CD4-positive, alpha-beta T cell treated with Interleukin-2 at 100 ng/mL for 4 hours (primary cell): ENCODE measurements at places on chromosomes 5 and 9.

GRCh38 chr9:16254674-16255073 lies 615.8 kb downstream of the BNC2 start:
- no peak for DNase-seq

DNA sequence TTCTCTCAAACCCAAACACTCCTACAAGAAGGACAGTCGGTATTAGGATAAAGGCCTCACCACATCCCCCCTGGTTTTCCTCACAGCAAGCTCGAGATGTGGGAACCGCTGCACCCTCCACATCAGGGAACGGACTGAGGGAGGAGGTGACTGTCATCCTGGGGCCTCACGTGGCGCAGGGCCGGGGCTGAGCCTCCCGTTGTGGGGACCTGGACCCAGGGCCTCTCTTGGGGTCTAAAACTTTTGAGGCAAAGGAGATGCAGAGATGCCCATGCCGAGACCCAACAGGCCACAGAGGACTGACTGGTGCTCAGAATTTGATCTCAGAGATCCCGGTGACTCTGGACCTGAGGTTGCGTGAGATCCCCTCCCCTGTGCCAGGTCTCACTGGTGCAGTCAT lies 72.7 kb downstream of the MRPL36 start:
- no peak for DNase-seq

- no peak for DNase-seq
Observed at GRCh38 chr9:103899866-103900265, 194.2 kb upstream of the SMC2 start.

GRCh38 chr9:16191191-16191590 lies 638.3 kb downstream of the CCDC171 start:
- no peak for DNase-seq

DNA sequence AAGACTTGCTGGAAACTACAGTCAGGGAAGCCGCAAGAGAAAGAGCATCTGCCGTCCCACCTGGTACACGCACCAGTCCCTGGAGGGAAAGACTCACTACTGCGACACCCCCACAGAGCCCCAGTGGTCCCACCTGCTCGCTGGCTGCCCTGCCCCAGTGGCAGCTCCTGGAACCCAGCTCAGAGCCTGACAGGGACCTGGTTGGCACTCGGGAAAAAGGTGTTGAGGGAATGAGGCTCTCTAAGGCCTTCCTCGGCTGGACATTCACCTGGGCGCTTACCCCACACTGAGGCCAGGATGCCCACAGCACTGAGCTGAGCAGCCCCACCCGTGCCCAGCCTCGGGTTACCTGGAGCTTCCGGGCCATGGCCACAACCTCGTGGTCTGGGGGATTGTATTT lies 19.7 kb downstream of the BRD3OS start:
- no peak for DNase-seq

GRCh38 chr9:32737378-32737777 lies 46.0 kb upstream of the TMEM215 start:
- DNase-seq = no peak

GRCh38 chr5:117496801-117497200 lies 922.2 kb upstream of the SEMA6A start:
- DNase-seq = no peak

DNA sequence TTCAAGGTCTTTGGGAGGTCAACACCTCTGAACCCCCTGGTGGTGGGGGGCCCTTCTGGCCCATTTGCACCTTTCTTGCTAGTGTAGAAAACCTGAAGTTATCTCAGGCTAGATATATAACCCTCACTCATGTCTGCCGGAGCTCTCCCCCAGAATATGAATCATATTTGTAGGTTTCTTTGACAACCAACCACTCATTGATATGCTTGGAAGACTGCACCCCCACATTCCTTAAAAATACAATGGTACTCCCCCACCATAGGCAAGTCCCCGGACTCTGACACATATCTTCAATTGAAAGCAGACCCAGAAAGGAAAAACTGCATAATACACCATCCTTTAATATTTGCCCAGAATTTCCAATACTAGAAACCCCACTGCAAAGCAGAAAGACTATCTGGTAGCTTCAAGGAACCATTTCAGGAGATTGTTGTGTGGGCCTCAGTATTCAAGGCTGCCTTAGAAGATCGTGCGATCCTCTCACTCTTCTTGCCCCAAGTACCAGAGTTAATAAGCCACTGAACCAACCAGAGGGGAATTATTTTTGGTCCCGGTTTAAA lies 978 bp upstream of the UBE2B start:
- DNase-seq = peak; percentile 16

DNA sequence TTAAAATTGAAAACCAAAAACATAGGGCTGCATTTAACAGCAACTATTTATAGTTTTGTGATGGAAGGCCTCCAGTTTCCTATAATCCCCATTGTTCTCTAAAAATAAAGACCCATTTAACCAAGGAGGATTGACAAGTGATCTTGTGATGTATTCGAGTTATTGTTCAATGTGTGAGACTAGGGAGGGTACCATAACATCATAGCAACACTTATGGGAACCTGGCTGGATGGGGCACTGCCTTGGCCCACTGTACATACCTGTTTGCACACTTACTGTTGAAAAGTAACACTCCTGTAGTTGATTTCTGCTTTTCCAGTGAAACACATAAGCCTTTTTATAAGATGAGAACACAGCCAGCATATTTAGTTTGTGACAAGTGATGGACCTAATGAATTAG lies 32.3 kb downstream of the MACIR start:
- no peak for DNase-seq

DNA sequence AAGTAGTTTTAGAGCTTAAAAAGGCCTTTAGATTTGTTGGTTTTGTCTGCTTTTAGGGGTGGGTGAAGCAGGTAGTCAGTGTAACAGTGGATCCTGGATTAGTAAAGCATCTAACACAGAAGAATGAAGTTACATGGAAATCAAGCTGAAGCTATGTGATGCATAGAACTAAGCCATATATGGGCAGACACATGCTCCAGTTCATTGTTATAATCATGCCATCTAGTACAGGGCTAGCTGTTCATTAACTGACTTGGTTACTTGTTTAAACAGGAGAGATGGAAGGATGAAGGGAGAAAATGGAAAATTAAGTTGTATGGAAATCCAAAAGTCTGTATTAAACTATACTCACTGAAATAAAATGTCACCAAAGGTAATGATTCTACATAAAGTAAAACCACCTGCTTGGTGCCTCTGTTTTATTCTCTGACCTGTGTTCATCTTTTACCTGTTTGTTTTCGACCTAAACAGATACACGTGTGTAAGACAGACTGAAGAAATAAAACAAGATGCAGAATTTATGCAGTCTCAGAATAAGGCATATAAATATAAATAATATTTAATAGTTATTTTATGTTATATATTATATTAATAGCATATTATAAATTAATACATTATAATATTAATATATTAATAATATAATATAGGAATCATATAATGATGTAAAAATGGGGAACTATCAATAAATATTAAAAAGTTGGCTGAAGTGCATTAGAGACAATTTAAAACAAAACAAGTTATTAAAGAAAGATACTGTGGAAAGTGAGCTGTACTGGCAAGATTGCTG lies 33.9 kb downstream of the MRPS30 start:
- DNase-seq = no peak

GRCh38 chr9:131291795-131292315 lies 2.3 kb downstream of the PLPP7 start:
- no peak for DNase-seq
